Suprapubic skin (tissue), 4 donors: ENCODE measurements at places on chromosomes 7 and 10.

- no peak for DNase-seq
These were observed 44.2 kb downstream of the RAB11FIP2 start for GRCh38 chr10:118002581-118002980.

GRCh38 chr7:92246360-92247101, 757 bp downstream of the ANKIB1 start:
- no peak for DNase-seq

DNA sequence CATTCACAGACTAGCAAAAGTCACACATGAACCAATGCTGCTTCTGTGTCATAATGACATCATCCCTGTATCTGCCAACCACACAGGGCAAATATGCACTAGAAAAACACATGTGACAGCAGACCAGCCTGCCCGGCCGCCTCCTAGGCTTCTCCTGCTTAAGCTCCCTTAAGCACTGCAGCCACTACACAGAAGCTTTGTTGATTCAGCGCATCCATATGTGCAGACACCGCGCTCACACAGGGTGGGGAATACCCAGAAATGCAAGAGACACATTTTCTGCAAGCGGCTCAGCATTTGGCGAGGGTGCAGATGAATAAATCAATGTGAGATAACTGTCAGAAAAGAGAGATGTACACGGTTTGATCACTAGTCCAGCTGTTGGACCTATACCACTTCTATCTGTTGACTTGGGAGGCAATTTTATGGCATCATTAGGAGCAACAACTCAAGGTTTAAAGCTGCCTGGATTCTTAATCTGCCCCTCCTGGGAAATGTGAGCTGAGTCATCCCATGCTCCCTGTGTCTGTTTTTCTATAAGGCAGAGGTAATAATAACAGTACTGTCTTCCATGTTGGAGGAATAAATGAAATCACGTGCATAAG, 33.4 kb downstream of the CPXM2 start:
- DNase-seq: no peak

DNA sequence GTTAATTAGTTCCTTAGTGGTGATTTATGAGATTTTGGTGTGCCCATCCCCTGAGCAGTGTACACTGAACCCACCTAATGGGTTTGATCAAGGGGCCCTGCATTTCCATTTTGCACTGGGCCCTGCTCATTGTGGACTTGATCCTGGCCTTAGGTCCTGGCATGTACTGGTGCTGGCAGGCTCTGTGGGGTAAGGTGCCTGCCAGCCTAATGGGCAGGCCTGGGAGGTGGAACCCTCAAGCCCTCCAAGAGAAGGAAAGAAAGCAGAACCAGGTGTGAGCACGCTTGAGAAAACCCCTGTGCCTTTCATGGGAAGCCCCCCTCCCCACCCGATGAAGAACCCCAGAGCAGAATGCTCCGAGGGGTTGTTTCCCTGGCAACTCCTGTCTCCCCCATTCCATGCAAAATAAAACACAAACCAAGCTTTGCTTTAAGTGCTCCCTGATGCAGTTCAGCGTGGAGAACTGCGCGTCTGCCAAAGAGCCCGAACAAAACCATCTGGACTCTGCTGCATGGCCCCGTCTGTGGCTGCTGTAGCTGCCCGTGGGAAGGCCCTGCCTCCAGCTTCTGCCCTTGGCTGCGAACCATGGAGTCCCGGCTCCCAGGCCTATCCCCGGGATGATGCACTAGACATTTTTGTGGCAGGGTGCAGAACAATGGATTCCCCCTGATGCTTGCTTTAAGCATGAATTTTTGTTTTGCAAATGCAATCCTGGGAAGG, 123.3 kb downstream of the PRPF18 start:
- DNase-seq: no peak

GRCh38 chr10:49633327-49634068, 19.7 kb downstream of the CHAT start:
- DNase-seq: peak; percentile 69

DNA sequence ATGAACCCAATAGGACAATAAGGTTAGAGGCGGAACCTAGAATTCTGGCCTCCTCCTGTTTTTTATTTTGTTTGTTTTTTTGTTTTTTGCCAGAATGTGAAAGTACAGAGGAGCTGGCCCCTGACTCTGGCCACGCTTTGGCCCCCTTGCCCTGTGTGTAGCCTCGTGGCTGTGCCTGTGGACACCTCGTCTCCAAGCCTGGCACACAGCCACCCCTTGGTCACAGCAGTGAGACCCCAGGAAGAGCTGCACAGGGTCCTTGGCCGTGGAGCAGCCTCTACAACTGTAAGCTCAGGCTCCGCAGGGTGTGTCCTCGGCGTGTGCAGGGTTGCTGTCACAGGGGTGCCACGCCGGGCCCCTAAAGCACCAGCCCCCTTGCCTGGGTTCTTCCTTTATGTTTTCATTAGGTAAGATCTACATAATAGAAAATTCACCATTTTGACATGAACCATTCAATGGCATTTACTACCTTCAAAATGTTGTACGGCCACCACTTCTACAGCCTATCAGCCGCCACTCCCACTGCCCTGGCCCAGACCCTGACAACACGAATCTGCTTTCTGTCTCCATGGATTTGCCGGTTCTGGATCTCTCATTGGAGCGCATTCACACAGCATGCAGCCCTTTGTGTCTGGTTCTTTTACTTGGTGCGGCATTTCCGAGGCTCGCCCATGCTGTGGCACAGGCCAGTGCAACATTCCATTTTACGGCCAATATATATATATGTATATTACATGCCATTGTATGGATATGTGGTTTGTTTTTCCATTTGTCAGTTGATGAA, 51.0 kb downstream of the AMZ1 start:
- DNase-seq: no peak

- DNase-seq: no peak
These were observed 546.6 kb downstream of the INHBA start for GRCh38 chr7:41156268-41156667.

DNA sequence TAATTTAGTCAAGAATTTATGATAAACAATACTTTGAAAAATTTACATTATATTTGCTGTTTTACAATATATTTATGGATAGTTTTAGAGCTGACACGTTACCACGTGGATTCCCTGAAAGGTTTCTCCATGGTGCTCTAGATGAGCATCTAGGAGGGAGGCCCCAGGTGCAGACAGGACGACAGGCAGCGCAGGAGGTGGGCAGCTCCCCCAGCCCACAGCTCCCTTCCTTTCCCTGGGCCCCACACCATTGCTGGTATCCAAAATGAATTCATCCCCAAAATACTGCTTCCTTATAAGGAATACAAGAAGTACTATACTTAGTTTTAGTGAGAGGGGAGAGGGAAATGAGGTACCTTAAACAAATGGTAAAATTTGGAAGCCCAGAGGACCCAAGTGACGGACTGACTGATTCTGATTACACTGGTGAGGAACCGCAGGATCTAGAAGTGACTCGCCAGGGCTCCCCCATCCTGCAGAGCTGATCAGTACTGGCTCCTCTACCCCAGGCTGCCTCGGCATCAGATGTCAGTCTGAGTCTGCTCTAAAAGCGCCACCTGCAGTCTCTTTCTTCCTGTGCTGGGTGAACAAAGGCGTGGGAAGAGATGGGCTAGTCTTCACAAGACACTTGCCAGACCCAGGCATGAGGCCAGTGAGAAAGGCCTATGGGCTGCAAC, 89.2 kb downstream of the DLG5 start:
- DNase-seq: no peak

GRCh38 chr10:91711885-91712680, 79.2 kb upstream of the PPP1R3C start:
- no peak for DNase-seq

DNA sequence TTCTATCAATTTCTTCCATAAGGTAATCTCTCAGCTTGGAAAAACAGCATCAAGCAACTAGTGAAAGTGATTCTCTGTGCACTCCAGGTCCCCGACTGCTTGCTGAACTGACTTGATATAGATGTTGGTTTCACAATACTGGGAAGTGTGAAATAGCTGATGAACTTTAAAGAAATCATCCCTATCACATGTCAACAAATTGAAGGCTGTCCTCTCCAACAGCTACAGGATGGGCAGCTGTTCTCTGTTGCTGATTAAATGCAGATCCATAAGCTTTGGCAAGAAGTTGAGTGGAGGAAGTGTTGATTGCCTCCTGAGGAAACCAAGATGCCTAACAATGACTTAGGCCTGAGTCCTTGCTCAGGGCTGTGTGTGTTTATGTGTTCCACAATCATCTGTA, 130.4 kb upstream of the GDF10 start:
- DNase-seq: no peak

- DNase-seq: no peak
These were observed 23.8 kb downstream of the ELN start for GRCh38 chr7:74051629-74052410.

DNA sequence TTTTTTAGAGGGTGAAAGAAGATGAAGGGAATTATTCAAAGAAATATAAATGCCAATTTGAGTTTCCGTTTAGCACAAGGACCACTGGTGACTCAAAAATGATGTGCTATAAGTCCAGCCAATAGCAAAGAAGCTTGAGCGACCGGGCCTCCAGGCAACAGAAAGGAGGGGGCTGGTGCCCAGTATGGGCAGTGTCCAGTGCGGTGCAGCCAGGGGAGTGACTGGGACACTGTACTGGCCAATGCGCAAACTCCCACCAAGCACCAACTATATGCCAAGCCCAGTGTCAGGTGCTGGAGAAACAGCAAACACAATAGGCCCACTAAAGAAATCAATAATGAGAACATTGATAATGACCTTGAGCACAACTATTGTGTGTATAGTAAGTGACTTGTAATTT, 10.2 kb upstream of the OPALIN start:
- no peak for DNase-seq

DNA sequence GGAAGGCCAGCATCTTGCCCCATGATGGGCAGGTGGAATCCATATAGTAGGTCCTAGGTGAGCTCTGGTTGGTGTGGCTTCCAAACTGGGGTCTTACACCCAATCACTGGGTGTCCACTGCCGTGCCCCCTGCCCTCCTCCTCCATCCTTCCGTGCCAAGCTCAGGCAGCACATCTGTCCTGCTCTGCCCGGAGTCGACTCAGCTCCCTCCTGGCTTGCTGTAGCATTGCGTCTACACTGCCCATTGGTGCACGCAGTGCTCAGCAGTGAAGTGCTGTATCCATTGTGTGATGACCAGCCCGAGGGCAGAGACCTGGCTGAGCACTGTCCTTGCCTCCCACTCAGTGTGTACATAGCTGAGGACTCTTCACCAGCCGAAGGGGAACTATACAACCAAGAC, 148.4 kb downstream of the ADAM12 start:
- DNase-seq: no peak

DNA sequence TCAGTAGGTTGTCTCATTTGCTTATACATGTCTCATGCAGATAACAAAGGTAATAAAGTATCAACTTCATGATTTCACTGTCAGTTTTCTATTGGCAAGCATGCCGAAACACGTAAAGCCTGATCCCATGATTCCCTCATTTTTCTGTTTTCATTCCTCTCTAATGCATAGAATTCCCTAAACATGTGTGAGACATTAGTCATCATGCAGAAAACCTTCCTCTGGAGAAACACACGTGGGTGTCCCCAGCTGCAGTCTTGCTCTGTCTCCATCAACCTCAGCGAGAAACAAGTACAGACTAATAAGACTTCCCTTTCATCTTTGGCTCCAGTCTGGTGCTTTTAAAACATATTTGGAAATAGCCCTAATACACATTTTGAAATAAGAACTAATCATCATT, 432.7 kb upstream of the VSTM2A start:
- no peak for DNase-seq

DNA sequence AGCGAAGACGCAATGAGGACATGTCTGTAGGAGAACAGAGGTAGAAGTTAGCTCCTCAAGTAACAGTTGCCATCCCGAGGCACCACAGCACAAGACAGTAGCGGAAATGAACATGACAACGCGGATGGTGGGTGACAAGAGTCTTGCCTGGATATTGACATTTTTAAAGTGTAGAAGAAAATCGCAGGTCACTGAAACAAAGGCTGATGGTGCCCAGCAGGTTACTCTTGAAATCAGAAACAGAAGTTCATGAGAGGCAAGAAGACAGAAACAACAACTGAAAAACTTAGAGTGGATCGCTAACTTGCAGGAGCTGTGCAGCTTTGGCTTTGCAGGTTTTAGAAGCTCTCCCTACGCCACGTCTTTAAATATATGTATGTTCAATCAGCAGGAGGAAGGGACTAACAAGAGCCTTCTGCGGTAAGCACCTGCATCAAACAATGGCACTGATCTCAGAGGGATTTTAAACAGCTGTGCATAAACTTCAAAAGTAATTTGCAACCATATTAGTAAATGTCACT, 1.8 kb downstream of the PRKCQ start:
- no peak for DNase-seq

GRCh38 chr10:71737001-71737833, 17.6 kb upstream of the C10orf105 start:
- no peak for DNase-seq

GRCh38 chr7:48074204-48074654, 14.8 kb upstream of the UPP1 start:
- no peak for DNase-seq
